ENCODE measurements at places on chromosomes 1 and 21.

DNA sequence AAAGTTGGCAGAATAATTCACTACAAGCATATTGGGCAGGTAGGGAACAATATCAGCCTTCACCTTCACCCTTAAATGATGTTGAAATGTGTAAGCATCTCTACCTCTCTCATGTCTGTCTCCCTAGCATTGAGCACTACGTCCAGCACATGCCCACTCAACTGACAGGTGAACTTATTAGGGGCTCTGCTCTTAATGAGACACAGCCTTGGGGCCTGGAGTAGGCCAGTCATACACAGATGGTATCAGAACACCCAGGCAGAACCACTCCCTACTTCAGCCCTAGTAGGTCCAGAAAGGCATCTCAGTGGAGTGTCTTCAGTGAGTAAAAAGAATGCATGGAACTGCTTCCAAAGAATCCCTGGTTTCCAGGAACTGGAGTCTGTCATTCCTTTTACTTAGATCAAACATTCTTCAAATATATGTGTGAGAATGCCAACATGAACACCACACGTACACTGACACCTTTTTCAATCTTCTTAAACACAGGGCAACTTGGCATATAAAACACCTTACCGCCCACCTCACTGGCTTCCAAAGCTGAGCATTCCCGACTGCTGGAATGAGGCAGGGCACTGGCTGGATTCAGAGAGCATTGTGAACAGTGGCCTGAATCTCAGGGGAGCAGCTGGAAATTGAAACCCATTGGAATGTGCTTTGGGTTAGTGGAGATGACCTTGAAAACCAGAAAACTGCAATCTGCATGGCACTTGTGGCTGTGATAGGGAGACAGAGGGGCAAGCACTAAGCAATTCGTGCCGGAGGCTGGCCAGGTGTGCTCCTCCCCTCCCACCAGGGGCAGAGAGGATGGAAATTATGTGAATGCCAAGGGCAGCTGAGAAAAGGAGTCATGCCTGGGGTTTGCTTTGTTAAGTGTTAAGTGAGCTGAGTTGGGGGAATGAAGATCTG lies 24.2 kb upstream of the HSD3B1 start:
- no peak for DNase-seq

DNA sequence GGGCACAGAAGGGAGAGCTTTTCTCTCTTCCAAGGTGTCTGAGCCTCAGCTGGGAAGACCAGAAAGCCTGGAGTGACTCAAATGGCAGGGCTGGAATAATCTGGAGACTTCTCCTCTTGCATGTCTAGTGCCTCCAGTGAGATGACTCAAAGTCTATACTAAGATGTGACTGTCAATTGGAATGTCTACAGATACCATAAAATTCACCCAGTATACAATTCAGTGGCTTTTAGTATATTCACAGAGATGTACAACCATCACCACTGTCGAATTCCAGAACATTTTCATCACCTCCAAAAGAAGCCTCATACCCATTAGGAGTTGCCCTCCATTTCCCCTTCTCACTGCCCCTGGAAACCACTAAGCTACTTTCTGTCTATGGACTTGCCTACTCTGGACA lies 47.9 kb upstream of the CNN3 start:
- no peak for DNase-seq

GRCh38 chr1:240784776-240785175 lies 172.8 kb upstream of the GREM2 start:
- DNase-seq: no peak

GRCh38 chr1:203422656-203423055 lies 53.0 kb upstream of the PRELP start:
- no peak for DNase-seq

DNA sequence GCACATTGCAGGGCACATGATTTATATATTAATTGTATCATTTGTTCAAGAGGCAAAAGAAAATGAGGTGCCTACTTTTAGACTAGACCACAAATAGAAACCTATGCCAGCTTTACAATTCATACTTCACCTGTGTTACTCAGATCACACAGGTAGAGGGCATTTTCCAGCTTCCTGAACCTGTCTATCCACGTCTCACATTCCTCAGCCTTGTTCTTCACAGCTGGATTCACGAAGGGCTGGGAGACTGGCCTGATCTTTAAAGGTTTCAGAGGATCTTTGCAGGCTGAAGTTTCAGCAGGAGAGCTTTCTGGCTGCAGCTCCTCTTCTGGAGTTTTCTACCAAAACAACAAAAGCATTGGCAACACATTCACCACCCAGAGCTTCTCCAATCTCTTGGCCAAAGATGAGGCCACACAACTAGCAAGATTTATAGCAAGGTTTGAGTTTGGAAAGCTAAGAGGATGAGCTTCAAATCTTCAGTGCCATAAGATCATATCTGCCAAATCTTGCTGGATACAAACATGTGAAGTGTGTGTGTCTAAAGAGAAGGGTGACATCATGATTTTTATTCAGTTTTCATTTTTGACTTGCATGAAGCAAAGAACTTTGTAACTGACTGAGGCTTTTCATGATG lies 71.0 kb upstream of the CYP2J2 start:
- no peak for DNase-seq

DNA sequence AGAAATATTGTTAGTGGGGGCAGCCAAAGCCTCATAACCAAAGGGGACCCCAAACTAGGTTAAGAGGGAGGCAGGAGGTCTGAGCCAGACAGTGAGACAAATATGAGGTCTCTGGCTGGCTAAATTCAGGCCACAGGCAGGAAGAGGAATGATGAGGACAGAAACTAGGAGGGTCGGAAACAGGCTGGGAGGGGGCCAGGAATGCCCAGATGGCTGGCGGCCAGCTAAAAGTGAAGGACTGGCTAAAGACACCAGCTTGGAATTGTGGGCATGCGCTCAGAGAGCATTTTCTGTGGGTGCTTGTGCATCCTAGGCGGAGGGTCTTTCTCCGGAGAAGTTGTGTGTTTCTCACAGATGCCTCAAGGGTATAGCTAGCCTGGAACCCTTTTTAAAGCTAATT lies 77.0 kb downstream of the PGM1 start:
- DNase-seq: no peak

DNA sequence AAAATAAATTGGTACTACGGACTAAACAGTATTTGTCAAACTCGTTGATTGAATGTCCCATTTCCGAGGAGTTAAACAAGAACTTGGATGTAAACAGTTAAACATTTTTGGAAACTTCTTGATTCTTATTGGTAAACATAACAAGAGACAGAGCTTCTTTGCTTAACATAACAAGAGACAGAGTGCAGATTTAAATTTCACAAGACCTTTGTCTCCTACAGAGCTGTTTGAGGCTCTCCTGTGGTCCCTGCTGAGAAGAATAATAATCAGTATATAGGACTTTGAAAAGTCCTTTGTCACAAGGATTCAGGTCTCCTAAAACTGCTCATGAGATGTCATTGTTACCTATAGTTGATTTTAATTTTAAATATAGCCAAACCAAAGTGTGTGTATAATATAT lies 170.6 kb upstream of the C21orf91 start:
- no peak for DNase-seq

DNA sequence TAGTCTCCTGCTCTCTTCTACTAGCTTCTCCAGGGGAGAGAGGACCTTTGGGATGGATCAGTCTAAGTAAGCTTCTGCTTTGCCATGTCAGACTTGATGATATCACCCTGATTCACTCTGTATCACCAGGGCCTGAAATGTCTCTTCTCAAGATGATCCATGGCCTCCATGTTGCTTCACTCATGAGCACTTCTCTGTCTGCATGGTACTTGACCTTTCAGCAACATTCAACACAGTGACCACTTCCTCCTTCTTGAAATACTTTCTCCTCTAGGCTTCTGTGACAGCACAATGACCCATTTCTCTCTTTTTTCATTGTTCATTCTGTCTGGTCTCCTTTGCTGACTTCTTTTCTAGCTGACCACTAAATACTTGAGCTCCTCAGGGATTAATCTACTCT lies 35.3 kb upstream of the NGF start:
- no peak for DNase-seq

DNA sequence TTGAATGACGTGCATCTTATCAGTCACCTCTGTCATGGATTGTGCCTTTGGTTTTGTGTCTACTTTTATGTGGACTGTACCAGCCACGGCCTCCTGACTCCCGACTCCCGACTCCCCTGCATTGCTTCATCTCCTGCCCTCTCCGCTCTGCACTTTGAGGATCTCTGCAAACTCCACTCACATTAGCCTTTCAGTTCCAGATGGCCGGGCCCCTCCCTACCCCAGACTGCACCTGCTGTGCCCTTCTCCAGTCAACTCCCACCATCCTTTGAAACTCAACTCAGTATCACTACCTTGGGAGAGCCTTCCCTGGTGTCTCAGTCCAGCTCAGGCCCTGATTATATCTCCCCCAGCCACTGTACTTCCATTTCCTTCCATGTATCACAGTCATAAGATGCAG lies 71.4 kb downstream of the MDM4 start:
- no peak for DNase-seq

DNA sequence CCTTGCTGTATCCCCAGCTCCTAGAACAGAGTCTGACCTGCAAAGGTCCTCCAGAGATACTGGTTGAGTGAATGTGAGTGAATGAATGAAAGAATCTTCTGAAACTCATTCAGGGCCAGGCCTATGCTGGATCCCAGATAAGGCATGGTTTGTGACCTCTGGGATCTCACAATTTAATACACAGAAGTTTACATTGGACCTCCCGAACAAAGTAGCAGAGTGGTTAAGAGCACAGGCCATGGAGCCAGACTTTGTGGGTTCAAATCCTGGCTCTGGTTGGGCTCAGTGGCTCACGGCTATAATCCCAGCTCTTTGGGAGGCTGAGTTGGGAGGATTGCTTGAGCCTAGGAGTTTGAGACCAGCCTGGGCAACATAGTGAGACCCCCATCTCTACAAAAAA lies 50.8 kb upstream of the CTPS1 start:
- no peak for DNase-seq

All from activated CD4-positive, alpha-beta T cell treated with anti-CD3 and anti-CD28 coated beads for 4 hours (primary cell).